Stimulated activated CD4-positive, alpha-beta T cell treated with anti-CD3 and anti-CD28 coated beads, Interleukin-15, amount 100 ng/mL, for 24 hours (primary cell): ENCODE measurements at places on chromosomes 7 and 10.

- DNase-seq = no peak
Measured at GRCh38 chr10:86801995-86802394, 45.6 kb downstream of the BMPR1A start.

DNA sequence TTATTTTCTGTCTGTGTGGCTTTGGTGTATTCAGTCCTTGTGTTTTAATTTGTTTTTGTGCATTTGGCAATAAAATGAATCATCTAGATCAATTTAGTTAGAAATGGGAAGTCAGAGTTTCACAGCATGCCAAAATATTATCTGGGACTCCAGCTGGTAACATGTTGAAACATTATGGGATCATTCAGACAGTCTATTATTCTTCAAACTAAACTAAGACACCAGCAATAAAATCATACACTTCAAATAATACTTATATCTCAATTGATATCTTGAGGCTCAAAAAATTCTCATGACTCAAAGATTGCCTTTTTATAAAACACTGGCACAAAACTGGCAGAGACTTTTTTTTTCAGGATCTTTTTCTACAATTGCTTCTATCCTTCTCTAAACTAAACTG lies 5.8 kb upstream of the RP9 start:
- no peak for DNase-seq

GRCh38 chr10:36739884-36740445 lies 385.4 kb upstream of the ANKRD30A start:
- no peak for DNase-seq

GRCh38 chr10:101385866-101386658 lies 32.1 kb downstream of the BTRC start:
- no peak for DNase-seq
